ENCODE measurements at places on chromosomes 3 and 15. TPM values are rescaled to one million over a fixed set of nuclear protein-coding genes. Genes with fewer than 3 reads are reported as not detected.

Gene TMEM158
- polyA plus RNA-seq: 1.4 TPM

DNA sequence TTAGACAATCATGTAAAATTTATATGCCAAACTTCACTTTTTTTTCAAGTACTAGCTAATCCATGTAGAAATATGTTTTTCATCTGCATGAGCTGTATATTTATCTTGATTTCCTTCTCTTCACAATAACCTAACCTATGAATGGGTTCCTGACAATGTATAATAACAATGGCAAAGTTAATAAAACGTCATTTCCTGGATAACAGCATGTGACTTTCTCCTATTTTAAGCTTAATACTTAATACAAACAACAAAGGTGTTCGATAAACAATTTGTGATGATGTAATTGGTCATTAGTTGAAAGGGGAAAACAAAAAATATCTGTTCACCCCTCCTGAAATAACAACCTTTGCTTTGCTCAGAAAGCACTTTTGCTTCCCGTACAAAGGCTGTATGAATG, 20.4 kb downstream of the CD200 start:
- DNase-seq: no peak

- DNase-seq: no peak
These were observed 55.7 kb downstream of the GALK2 start for GRCh38 chr15:49225572-49226281.

Gene CYP8B1
- polyA plus RNA-seq: not detected

- peak; percentile 61 for DNase-seq
These were observed at the start of gene ALS2CL for GRCh38 chr3:46693038-46693891. TSS of gene ALS2CL (minus strand) at chr3:46693679. CDS start at chr3:46689440, 4,239 bp downstream.

Gene UBA7
- 86.5 TPM for polyA plus RNA-seq

Gene MYO5C
- 3.1 TPM for polyA plus RNA-seq

Gene CCR9
- 1.1 TPM for polyA plus RNA-seq

- DNase-seq: no peak
These were observed 148.0 kb upstream of the STRIT1 start for GRCh38 chr3:155441506-155441905.

GRCh38 chr15:79418693-79419279, 13.3 kb upstream of the MINAR1 start:
- DNase-seq: no peak

Gene C3orf62
- polyA plus RNA-seq: 4.5 TPM

GRCh38 chr3:153166206-153166605, 4.2 kb downstream of the RAP2B start:
- no peak for DNase-seq

GRCh38 chr15:84398763-84399701, 163.5 kb downstream of the GOLGA6L4 start:
- DNase-seq: no peak

Gene EPHB3
- polyA plus RNA-seq: 16.7 TPM

DNA sequence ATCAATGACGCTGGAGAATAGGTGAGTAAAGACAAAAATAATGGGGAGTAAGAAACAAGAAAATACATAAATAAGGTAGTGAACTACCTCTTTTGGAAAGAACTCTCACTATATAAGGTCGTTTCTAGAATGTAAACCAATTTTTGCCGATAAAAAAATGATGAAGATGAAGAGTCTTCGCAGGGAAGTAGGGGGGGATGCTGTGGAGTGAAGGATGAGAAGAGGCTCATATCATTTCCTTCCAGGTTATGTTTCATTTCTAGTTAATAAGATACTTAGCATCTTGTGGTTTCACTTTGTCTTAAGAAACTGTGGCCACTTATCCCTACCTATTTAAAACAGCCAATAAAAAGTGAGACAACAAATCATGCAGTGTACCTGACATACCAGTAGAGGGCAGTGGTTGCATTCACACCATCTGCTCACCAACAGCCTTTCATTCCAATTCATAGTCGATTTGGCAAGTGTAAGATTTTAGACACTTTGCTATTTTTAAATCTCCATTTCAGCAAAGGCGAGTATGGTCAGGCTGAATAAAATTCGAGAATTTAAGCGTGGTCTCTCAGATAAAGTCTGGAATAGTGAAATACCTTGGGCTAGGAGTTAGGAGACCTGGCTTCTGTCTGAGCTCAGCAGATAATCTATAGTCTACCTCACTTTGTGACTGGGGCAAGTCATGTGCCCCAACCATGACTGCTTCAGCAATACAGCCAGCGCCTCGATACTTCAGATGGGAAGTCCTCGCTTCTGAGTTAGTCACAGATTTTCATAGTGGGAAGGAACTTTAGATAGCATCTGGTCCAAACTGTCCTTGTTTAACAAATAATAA, 28.9 kb upstream of the ICE2 start:
- DNase-seq: peak; percentile 80

GRCh38 chr3:126111126-126111551, 27.2 kb upstream of the SLC41A3 start:
- no peak for DNase-seq

Gene MCF2L2
- polyA plus RNA-seq: 1.3 TPM

GRCh38 chr3:46484911-46485778, 12.6 kb upstream of the RTP3 start:
- peak; percentile 56 for DNase-seq

Gene NEK11
- 1.1 TPM for polyA plus RNA-seq

DNA sequence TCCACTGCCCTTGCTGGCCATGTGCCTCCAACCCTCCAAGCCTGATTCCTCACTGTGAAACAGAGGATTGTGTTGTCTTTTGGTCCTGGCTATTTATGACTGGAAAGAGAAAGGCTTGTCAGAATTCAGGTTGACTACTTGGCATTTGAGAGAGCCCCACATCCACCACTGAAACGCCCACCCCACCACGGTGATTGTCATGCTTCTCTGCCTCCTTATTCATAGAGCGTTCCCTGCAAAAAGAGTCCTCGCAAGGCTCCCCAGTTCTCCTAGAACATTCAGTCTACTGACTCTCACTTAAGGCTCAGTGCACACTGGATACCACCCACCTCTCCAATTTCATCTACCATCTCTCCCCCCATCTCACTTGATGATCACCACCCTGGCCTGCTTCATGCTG, 162.9 kb upstream of the WNT5A start:
- DNase-seq: no peak

Gene BNIP2
- 35.9 TPM for polyA plus RNA-seq

Gene CHDH
- polyA plus RNA-seq: 17.9 TPM

DNA sequence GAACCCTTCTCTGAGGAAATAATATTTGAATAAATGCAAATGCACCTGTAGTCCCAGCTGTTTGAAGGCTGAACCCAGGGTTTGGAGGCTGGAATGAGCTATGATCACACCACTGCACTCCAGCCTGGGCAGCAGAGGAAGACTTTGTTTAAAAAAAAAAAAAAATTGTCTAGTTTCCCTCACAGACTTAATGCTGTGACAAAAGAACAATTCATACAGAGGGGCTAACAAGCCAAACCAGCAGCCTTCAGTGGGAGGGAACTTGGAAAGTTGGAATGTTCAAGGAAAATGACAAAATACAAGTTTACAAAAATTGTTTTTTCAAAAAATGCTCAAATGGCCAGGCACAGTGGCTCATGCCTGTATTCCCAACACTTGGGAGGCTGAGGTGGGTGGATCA, 228.0 kb upstream of the CGNL1 start:
- DNase-seq: no peak

DNA sequence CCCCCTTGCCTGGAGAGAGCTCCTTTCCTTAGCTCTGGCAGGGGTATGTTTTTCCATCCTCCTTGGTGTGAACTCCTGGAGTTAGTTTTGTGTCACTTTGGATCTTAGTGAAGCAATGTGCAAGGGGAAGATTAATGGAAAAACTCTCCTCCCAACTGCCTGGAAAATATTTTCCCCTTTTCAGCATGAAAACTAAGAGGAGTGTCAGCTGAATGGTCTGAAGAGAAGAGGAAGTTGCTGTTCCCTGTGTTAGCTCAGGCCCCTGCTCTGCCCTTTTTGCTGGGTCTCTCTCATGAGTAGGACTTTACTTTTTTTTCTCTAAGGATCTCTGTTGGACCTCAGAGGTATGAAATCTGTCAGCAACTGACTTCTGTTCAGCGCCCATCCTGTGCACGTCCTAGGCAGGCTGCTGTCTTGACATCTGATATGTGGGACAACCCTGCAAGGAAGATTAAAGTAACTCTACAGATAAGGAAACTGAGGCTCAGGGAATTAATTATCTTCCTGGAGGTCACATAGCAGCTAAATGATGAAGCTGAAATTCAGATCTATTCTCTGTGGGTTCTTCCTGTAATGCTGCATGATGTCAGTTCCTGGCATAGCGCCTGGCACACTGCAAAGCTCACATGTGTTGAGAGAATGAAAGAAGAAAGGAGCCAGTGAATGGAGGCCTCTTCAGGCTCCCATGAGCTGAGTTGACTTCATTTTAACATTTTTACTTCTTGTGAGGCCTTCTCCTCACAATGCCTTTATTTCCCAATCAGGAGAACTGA, 109.7 kb upstream of the GALNT15 start:
- DNase-seq: peak; percentile 12

- no peak for DNase-seq
These were observed 118.3 kb upstream of the ATP2B2 start for GRCh38 chr3:10623578-10624275.

Gene TIMMDC1
- 56.1 TPM for polyA plus RNA-seq

Gene IL12A
- 2.7 TPM for polyA plus RNA-seq

DNA sequence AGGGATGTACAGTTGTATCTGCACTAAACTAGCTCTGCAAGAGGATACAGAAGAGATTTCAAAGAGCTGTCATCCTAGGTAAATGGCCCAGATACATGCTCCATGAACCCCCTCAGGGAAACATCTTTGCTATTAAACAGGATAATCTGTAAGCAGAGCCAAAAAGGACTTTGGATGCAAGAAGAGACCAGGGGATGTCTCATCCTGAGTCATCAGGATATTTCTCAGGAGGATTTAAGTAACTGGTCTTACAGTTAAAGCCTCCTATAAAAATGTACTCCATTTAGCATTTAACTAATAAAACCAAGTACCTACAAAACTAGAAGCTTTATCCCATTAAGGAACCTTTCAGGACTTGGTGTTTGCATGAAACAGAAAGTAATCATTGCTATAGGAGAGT, 48.2 kb upstream of the PHLDB2 start:
- no peak for DNase-seq

Gene MELTF
- polyA plus RNA-seq: 9.8 TPM

DNA sequence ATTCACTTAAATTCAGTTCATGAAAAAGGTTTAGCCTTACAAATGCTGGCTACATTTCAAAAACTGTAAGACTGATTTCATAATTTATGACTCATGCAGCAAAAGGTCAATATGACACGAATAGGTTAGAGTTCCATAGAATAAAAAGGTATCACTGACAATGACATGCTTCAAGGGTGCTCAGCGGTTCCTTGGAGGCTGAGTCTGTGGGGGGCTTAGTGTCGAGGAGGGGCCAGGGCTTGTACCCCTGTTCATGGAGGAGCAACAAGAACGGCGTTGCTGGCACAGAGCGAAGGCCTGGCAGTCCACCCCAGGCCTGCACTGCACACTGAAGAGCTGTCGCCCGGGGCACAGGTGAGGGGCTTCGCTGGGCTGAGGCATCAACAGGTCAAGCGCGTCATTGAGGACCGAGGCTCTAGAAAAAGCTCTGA, 174.2 kb downstream of the NR1D2 start:
- DNase-seq: peak; percentile 54

- DNase-seq: no peak
These were observed 84.3 kb downstream of the SHQ1 start for GRCh38 chr3:72763751-72764440.

Gene ZNF710
- polyA plus RNA-seq: 10.3 TPM

Gene ZNF654
- polyA plus RNA-seq: 4.3 TPM

Gene ATP10A
- 2.8 TPM for polyA plus RNA-seq

- DNase-seq: no peak
These were observed 203.0 kb upstream of the SGO1 start for GRCh38 chr3:20388971-20389370.

Gene C15orf62
- 5.1 TPM for polyA plus RNA-seq

DNA sequence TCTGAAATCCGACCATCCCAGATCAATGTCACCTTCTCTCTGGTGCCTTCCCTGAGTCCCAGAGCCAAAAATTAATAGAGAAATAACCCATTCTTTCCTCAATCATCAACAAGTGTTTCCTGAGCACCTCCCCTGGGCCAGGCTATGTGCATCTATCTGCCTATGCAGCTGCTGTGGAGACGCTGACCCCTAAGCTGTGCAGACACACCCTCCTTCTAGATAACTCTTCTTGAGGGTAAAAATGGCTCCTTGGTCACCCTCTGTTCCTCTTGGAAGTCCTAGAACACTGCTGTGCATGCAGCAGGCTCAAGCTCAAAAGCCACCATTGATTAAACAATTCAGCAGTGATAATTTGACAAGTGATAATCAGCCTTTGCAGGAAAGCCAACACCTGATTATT, 18.4 kb downstream of the CA12 start:
- DNase-seq: no peak

Gene XIRP1
- polyA plus RNA-seq: 1.6 TPM

GRCh38 chr15:63238796-63239195, 38.6 kb upstream of the APH1B start:
- no peak for DNase-seq

Gene FGF12
- not detected for polyA plus RNA-seq

GRCh38 chr3:20154078-20154477, 31.9 kb downstream of the SGO1 start:
- no peak for DNase-seq

GRCh38 chr15:32723171-32723948, 5.6 kb downstream of the GREM1 start:
- DNase-seq: no peak

Gene GCSAM
- not detected for polyA plus RNA-seq

Gene KLF15
- polyA plus RNA-seq: 1.6 TPM

DNA sequence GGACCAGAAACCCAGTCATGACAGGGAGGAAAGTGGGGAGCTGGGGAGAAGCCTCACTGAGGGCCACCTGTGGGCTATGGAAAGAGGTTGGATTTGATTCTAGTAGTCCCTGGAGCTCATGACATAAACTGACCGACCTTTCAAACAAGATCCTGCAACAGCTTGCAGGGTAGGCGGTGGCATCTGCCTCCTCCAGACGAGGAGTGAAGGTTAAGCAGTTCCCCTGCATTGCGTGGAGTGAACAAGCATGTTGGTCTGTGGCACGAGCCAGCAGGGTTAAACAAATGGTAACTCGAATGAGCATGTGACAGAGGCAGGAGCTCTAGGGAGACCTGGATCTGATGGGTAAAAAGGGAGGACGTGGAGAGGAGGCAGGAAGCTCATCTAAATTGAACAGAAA, 12.7 kb downstream of the TGM4 start:
- no peak for DNase-seq

- no peak for DNase-seq
These were observed 105.2 kb upstream of the EPHA3 start for GRCh38 chr3:89002191-89002590.

GRCh38 chr3:150469031-150469930, 61.2 kb downstream of the TSC22D2 start:
- peak; percentile 85 for DNase-seq

DNA sequence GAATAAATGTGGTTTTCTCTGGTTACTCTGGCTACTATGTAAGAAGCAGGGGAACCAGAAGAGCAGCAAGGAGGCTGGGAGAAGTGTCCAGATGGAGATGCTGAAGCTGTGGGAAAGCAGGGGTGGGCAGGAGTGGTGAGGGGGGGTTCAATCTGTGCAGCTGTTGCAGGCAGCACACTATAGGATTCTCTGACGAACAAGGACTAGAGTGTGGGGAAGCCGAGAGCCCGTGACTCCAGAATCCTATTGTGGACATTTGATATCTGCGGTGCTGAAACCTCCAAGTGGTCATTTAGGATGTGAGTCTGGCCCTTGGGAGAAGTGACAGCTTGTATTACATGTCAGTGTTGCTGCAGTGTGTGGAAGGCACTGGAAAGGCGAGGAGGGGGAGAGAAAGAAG, 60.5 kb downstream of the GABRB3 start:
- no peak for DNase-seq
